ENCODE measurements at places on chromosomes 5 and 9.

- no peak for DNase-seq
These were observed 101.7 kb downstream of the GDNF start for GRCh38 chr5:37738057-37738691.

DNA sequence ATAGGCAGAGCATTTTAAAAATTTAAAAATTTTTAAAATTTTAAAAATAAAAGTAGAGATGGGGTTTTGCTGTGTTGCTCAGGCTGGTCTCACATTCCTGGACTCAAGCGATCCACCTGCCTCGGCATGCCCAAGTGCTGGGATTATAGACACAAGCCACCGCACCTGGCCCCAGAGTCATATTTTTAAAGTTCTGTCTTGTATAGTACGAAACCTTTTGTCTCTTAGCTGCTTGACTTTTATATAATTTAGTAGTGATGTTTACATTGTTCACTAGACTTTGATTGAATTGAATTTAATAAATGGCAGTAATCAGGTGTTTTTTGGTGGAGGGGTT lies 31.0 kb downstream of the LRRTM2 start:
- DNase-seq: no peak

GRCh38 chr5:132334812-132335211 lies 34.7 kb upstream of the SLC22A5 start:
- DNase-seq: no peak

- no peak for DNase-seq
These were observed 2.7 kb downstream of the PCDHGC5 start for GRCh38 chr5:141491323-141492167.

- DNase-seq: no peak
These were observed 812.0 kb upstream of the ZNF608 start for GRCh38 chr5:125558466-125558865.

DNA sequence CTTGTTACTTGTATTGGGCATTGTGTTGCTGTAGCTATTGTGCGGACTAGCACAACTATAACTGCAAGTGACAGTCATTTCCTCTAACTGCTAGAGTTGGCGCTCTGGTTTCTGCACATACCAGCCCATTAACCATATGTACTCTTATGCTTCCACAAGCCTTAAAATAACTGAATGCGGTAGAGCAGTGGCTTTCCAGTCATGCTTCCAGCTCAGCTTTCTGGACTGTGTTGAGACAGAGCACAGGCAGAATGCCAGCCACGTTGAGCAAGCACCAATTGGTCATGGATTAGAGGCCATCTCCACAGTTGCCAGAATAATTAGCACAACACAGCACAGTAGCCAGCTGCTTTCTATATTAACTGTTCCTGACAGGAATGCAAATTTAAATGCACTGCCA lies 12.2 kb downstream of the INVS start:
- DNase-seq: no peak

GRCh38 chr9:134732392-134733110 lies 90.9 kb downstream of the COL5A1 start:
- DNase-seq: no peak
